ENCODE measurements at places on chromosomes 6 and 20.
A peak's percentile ranks its signal among the peaks of the same experiment; 100 is the strongest.

DNA sequence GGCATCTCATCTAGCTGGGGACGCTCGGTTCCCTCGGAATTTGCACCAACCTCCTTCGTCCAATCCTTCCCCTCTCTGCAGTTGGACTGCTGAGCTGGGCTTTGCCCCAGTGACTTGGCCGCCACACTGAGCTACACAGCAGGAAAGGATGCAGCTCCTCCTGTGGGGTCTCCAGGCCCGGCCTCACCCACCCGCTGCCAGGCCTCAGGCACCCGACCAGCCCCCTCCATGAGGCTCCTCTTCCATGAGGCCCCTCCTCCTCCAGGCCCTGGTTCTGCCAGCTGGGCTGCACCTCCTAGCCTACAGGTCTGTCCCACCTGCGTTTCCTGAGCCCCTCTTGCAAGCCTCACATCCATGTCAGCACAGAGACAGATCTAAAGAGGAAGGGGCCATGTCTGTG lies 369.9 kb downstream of the TAF4 start:
- ATAC-seq = no peak

DNA sequence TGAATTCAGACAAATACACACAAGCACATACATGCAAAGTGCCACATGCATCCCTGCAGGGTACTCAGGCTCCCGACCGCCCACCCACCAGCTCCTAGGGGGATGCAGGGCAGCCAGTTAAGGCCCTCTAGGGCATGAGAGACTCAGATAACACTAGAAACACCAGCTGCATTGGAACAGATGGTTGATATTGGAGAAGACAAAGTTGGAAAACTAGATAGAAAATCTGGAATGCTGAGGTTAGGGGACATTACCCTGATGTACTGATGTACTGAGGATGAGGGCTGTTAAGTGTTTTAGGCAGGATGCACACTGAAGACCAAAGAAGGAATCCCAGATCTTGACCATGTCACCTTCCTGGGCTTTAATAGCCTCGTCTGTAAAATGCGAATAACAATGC lies 134.6 kb upstream of the ECI2 start:
- no peak for ATAC-seq

DNA sequence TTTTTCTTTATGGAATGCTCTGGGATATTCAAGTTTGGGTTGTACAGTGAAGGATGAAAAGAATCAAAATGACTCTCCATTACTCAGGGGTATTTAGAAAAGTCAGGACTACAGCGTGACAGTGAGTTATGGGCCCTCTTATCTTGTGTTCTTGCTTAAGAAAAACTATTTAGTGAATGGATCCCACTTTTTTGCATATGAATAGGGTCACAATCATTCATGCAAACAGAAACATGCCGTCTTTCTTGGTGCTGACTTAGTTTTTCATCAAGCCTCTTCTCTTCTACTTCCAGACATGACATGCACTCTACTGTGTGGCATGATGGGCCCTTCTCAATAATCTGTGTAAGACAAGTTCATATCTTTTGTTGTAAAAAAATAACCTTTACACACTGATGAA lies 488.4 kb upstream of the MMS22L start:
- peak; percentile 67 for ATAC-seq

DNA sequence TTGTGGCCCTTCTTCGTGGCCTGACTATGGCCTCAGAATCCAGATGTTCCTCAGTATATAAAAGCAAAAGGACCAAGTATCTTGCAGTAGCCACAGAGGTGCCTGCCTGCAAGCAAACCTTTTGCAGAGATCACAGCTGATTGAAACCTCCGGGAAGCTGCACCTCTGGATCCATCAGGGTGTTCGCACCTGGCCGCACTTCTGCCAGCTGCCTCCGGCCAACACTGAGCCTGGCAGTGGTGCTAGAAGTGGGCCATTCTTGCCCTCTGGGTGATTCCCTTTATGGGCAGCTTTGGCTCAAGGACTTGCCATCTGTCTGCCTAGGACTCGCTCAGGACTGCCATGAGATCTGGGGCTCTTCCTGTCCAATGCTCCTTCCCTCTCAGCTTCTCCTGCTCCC lies 214.6 kb upstream of the ECI2 start:
- no peak for ATAC-seq

DNA sequence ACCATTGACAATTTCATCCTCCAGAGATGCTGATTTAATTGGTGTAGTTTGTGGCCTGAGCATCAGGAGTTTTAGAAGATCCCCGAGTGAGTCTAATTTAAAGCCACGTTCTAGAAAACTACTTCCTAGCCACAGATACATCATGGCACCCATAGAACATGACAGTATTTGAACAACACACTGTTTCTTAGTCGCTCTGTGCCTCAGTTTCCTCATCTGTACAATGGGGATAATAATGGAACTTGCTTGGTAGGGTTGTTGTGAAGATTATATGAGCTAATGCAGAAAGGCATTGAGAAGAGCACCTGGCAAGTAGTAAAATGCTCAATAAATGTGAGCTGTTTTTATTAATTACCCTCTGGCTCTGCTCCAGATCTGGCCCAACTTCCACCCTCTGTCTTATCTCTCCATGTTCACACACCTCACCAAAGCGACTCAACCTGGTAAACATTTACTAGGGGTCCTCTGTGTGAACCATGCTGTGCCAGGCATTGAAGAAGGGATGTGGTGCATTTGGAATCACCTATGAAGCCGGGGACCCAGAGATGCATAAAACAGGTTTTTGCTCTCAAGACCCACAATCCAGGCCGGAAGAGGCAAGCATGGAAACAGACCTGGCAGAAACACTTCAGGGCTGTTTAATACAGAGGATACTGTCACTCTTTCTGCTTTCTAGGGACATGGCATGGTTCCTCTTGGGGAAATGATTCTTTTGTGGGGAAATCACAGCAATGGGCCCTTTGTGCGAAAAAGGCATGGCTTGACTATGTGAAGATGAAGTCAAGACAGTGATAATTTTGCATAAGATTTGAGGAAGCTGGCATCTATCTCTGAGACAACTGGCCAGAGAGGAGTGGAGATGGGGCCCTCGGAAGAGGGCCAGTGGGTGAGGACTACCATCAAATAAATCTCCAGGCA lies 16.2 kb upstream of the MRPS18A start:
- ATAC-seq = no peak

GRCh38 chr6:108561742-108562502 lies 1.2 kb downstream of the FOXO3 start:
- ATAC-seq = no peak

DNA sequence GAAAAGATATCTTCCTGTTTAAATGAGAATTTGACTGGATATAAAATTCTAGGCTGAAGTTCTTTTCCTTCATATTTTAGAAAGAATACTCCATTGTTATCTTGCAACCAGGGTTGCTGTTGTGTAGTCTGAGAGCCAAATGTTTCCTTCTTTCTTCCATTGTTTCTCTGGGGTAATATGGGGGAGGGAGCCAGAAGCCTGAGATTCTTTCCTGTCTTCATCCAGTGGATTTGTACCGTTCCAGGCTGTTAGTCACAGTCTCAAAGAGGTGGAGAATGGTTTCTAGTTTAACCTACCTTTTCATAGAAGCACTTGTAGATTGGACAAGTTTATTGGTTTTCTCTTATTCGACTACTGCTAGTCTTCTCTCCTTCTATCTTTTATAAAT lies 6.1 kb upstream of the ULBP3 start:
- no peak for ATAC-seq

DNA sequence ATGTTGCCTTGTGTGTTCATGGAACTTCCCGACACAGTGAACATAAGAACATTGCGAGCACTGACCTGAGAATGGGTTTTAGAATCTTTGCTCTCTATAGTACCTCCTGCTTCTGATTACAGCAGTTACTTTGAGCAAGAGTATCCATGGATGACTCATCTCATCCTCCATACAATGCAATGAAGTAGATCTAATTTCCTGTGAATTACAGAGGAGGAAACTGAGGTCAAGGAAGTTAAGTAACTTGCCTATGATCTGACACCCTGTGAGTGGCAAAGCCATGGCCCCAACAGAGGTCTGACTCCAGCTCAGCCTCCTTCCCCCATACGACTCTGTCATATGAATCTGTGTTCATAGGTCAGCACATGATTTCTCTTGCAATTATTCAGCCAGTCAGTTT lies 518.1 kb downstream of the TFAP2A start:
- no peak for ATAC-seq

- ATAC-seq = no peak
Measured at GRCh38 chr20:49692941-49693340, 20.7 kb downstream of the B4GALT5 start.

DNA sequence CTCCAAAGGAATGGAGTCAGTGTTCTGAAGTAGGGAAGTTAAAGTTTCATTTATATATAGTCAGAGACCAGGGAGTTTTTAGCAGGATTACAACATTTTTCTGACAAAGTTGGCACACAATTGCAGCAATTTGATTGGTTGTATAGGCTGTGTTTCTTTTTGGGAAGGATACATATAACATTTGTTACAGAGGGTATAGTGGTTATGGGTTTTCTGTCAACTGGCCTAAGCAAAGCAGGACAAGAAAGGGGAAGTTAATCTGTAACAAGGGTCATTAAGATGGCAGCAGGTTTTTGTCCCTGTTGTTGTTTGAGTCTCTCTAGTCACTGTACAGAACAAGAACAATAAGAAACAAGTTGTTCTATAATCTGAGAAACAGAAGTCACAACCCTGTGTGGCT lies 41.4 kb downstream of the TPD52L1 start:
- no peak for ATAC-seq

- no peak for ATAC-seq
Measured at GRCh38 chr20:36538026-36538722, 3.1 kb upstream of the MYL9 start.

DNA sequence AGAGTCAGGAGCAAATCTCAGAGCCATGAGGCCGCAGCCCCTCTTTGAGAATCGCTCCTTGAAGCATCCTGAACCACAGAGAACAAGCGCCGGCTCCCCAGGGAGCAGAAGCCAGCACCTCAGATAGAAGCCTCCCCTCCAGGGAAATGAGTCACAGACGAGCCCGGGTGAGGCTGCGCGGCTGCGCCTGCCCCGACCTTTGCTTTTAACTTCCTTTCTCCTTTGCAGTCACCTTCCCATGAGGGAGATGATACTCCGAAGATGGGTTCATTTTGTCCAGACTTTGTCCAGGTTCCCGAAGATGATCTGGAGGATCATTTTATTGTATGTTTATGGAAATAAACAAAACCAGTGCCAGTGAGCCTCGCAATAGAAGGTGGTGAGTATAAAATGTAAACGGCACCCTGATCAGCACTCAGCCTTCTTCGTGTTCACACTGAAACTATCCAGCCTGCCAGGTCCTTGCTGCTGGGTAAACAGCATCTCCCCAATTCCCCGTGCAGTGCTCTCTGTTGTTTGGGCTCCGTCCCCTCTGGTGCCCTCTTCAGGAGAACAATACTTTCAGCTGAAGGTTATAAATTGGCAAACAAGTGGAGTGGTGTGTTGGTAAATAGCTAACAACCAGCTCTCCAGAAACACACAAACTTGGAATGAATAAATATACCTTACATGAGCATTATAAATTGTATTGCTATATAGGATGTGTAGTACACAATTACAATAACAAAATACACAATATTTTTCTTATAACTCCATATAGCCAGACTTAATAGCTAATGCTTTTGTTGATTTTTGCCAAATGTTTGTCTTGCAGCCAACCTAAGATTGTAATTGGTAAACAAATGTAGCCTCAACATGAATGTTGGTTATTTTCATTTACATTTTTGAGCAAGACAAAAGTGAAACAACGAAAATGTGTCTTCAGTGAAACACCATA lies 41.4 kb upstream of the TMEM181 start:
- ATAC-seq = peak; percentile 89

GRCh38 chr6:31660381-31661261 lies at the start of gene C6orf47:
TSS of gene C6orf47 (minus strand) at chr6:31660778. CDS start at chr6:31659947, 831 bp downstream.
- ATAC-seq = peak; percentile 71

GRCh38 chr6:137846772-137847313 lies 20.2 kb upstream of the TNFAIP3 start:
- no peak for ATAC-seq

DNA sequence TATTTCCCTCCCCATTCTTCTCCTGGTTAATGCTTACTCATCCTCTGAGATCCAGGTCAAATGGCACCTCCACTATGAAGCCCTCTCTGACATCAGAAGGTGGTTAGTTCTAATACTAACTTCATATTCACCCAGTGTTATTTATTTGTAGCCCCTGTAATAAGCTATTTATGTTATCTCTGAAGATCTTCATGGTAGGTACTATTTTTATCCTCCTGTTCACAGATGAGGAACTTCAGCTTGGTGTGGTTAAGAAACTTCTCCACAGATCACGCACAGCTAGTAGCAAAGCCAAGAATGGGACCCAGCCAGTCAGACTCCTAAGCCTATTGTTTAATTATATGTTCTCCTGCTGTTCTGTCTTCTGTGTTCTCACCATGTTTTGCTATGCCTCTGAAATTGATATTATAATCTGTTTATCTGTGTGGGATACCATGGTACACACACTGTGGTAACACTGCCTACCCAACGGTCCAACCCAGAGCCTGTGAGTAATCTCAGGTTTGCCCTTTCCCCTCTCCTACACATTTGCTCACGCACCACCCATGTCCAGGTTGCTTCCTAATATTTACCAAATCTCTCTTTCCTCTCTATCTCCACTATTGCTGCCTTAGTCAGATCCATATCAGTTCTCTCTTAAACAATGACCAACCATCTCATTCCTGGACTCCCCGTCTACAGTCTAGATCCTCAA lies 98.4 kb downstream of the IPCEF1 start:
- no peak for ATAC-seq

- no peak for ATAC-seq
Measured at GRCh38 chr6:5517796-5518195, 256.5 kb downstream of the FARS2 start.

- no peak for ATAC-seq
Measured at GRCh38 chr6:46651006-46651405, 1.6 kb downstream of the CYP39A1 start.

DNA sequence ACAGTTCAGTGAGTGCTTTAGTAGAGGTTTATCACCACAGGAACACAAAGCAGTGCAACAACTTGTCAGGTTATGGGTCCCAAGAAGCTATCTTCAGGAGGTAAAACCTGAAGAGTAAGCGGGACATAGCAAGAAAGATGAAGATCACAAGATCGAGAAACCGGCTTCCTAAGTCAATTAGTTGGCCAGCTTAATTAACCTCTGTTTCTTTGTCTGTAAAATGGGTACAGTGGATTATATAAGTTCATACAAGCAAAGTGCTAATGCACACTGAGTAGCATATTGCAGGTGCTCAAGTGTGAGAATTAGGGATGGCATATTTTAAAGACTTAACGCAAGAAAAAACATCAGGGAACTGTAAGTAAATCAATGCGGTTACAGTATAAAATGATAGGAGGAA lies 12.5 kb downstream of the FBXO30 start:
- no peak for ATAC-seq
